ENCODE measurements at places on chromosomes 4 and X. TPM values are rescaled to one million over a fixed set of nuclear protein-coding genes. Genes with fewer than 3 reads are reported as not detected.

- no peaks in the 10 kb centered on the region for H3K36me3 ChIP-seq
- H3K4me3 ChIP-seq = no peak overlapping the region
- no peak for DNase-seq
- no peak overlapping the region for H3K27ac ChIP-seq
- no peaks in the 10 kb centered on the region for H3K4me1 ChIP-seq
These were observed 17.8 kb downstream of the IGSF1 start for GRCh38 chrX:131271274-131271673.

GRCh38 chr4:147101678-147102077, 156.0 kb upstream of the TTC29 start:
- no peaks in the 10 kb centered on the region for H3K36me3 ChIP-seq
- H3K27me3 ChIP-seq = peaks cover 4% of the 10 kb centered on the region
- H3K4me1 ChIP-seq = no peaks in the 10 kb centered on the region
- H3K27ac ChIP-seq = no peak overlapping the region

DNA sequence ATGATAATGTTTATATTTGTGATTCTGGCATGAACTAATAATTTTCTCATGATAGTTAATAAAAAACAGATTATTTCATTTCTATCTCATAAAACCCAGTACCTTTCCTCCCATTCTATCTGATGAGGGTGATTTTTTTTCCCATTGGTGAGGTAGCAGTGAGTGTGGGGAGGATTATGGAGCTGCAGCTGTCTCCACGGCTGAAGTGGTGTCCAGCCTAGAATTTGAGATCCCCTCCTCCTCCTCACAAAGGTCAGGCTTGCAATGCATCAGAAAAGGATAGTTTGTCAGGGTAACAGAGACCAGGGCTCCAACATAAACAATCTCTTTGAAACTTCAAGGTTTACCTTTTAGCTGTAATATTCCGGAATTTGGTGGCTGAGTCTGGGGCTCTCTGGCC, 60.9 kb downstream of the C4orf51 start:
- H3K36me3 ChIP-seq = no peaks in the 10 kb centered on the region
- H3K27me3 ChIP-seq = no peaks in the 10 kb centered on the region
- DNase-seq = no peak
- no peak overlapping the region for H3K27ac ChIP-seq

DNA sequence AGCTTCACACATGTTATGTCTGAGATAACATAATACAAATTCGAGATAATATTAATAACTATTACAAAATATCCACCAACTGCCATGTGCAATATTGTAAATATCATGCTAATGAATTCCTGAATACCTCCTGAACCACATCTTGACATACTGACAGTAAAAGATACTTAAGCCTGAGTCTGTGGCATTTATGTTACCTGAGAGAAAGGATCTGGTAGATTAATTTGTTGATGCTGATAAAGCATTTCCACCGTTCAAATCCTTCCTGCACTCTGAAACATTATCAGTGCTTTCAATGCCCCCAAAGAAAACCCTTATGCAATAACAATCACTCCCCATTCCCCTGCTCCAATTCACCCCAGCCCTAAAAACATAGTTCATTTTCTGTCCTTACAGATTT, 38.8 kb upstream of the ADGRA3 start:
- no peak for DNase-seq
- H3K4me1 ChIP-seq = no peaks in the 10 kb centered on the region
- H3K4me3 ChIP-seq = no peak overlapping the region
- H3K36me3 ChIP-seq = no peaks in the 10 kb centered on the region

FUNDC1 gene
- 6.4 TPM for total RNA-seq

- H3K27me3 ChIP-seq = no peaks in the 10 kb centered on the region
- DNase-seq = no peak
- H3K4me3 ChIP-seq = no peak overlapping the region
- no peaks in the 10 kb centered on the region for H3K4me1 ChIP-seq
- H3K36me3 ChIP-seq = no peaks in the 10 kb centered on the region
These were observed 74.7 kb downstream of the CEP44 start for GRCh38 chr4:174358410-174358809.

DNA sequence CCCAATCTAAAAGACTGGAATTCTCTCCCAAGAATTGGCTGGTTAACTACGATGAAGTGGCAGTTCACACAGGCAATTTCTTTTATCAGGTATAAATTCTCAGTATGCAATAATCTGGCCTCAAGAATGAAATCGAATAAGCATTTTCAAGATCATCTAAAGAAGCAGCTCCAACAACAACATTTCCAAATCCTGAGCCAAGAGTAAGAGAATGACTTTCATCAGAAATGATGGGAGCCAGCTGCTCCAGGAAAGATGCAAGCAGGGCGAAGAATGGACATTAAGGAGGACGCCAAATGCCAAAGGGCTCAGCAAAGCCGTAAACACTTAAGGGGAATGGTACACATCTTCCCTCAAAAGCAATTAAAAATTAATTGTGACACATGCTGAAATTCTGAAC, 12.0 kb downstream of the ADAMTS3 start:
- no peaks in the 10 kb centered on the region for H3K4me1 ChIP-seq
- DNase-seq = no peak
- H3K4me3 ChIP-seq = no peak overlapping the region
- H3K27ac ChIP-seq = no peak overlapping the region
- no peaks in the 10 kb centered on the region for H3K36me3 ChIP-seq

ARR3 gene
- not detected for total RNA-seq

SMS gene
- total RNA-seq = 27.2 TPM

- DNase-seq = no peak
- H3K4me1 ChIP-seq = no peaks in the 10 kb centered on the region
- H3K27me3 ChIP-seq = no peaks in the 10 kb centered on the region
- H3K36me3 ChIP-seq = no peaks in the 10 kb centered on the region
- no peak overlapping the region for H3K4me3 ChIP-seq
These were observed 26.7 kb downstream of the NR0B1 start for GRCh38 chrX:30282527-30282926.

EVC2 gene
- total RNA-seq = 1.1 TPM

- H3K36me3 ChIP-seq = no peaks in the 10 kb centered on the region
- no peak for DNase-seq
- no peaks in the 10 kb centered on the region for H3K27me3 ChIP-seq
These were observed 15.1 kb downstream of the ATP5ME start for GRCh38 chr4:658681-659667.

DNA sequence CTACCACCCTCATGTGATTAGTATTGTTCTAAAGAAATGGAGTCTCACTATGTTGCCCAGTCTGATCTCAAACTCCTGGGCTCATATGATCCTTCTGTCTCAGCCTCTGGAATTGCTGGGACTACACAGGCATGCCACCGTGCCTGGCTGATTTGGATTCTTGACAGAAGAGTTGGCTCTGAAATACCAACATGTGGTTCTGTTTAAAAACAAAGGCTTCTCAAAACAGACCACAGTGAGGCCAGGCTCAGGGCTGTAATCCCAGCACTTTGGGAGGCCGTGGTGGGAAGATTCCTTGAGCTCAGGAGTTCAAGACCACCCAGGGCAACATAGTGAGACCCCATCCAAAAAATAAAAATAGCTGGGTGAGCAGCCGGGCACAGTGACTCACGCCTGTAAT, 126.7 kb downstream of the DHRSX start:
- no peak overlapping the region for H3K27ac ChIP-seq
- H3K36me3 ChIP-seq = peaks cover 7% of the 10 kb centered on the region
- H3K27me3 ChIP-seq = no peaks in the 10 kb centered on the region
- H3K4me3 ChIP-seq = no peak overlapping the region
- no peak for DNase-seq

DNA sequence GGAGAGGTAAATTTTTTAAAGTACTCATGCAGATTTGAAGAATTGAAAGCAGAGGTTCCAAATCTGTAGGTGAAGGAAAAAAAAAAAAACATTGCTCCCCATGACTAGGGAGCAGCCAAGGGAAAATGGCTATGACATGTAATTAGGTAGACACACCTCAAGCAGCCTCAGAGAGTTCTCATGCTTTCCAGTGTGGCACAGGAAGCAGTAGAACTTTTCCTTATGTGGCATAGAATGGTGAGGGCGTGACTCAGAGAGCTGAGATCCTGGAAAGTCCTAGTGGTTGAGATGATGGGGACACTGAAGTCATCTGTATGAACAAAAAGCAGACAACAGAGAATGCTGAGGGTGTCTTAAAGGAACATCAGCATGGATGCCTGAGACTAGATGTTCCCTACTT, 148.6 kb upstream of the NWD2 start:
- H3K4me1 ChIP-seq = no peaks in the 10 kb centered on the region
- H3K27ac ChIP-seq = no peak overlapping the region
- no peak for DNase-seq
- no peaks in the 10 kb centered on the region for H3K36me3 ChIP-seq
- no peaks in the 10 kb centered on the region for H3K27me3 ChIP-seq
- H3K4me3 ChIP-seq = no peak overlapping the region

DNA sequence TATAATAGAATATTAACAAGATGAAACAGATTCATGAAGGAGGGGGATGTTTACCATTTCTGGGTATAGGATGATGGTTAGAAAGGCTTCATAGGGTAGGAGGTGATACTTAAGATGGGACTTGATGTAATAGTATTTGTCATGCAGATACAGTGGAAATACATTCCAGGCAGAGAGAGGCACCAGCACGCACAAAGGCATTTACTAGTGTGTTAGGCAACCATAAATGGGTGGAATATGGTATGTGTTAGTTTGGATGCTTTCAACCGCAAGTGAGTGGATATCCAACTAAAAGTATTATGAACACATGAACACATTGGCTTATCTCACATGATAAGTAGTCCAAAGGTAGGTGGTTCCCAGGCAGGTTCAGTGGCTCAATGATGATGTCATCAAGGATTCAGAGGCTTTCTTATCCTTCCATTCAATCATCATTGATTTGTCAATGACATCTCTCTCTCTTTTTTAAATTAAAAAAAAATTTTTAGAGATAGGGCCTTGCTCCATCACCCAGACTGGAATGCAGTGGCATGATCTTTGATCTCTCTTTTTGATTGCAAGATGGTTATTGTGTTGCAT, 12.7 kb upstream of the STARD8 start:
- H3K4me3 ChIP-seq = no peak overlapping the region
- no peaks in the 10 kb centered on the region for H3K27me3 ChIP-seq
- no peaks in the 10 kb centered on the region for H3K36me3 ChIP-seq
- H3K27ac ChIP-seq = no peak overlapping the region
- DNase-seq = no peak
- no peaks in the 10 kb centered on the region for H3K4me1 ChIP-seq

DNA sequence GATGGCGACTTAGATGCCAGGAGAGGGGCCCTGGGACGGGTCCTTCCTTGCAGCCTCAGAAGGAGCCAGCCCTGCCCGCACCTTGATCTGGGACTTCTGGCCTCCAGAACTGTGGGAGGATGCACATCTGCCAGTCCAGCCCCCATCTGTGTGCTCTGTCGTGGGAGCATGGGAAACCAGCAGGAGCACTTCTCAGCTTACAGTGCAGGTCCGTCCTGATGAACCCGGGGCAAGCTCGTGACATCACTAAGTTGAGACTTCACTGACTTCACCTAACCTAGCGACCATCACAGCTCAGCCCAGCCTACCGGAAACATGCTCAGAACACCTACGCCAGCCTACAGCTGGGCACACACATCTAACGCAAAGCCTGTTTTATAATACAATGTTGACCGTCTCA, 38.1 kb downstream of the ABLIM2 start:
- no peak overlapping the region for H3K27ac ChIP-seq
- no peak overlapping the region for H3K4me3 ChIP-seq
- DNase-seq = no peak
- H3K36me3 ChIP-seq = no peaks in the 10 kb centered on the region
- no peaks in the 10 kb centered on the region for H3K27me3 ChIP-seq

DNA sequence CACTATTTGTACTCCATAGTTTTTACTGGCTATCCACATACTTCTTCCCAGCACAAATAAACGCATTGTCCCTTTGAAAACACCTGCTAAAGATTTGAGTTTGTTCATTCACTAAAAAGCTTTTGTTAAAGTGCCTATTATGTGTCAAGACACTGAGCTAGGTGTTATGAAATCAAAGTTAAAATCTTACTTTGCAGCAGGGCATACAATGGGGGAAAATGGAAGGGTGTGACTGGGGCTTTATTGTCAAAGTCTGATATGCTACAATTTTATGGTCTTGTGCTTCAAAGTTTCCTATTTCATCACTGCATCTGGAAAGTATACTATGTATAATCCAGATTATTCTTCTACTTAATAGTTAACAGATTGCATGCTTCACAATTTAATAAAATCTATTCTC, 128.4 kb downstream of the PPP3CA start:
- H3K27me3 ChIP-seq = no peaks in the 10 kb centered on the region
- H3K4me1 ChIP-seq = peaks cover 8% of the 10 kb centered on the region
- no peaks in the 10 kb centered on the region for H3K36me3 ChIP-seq

DNA sequence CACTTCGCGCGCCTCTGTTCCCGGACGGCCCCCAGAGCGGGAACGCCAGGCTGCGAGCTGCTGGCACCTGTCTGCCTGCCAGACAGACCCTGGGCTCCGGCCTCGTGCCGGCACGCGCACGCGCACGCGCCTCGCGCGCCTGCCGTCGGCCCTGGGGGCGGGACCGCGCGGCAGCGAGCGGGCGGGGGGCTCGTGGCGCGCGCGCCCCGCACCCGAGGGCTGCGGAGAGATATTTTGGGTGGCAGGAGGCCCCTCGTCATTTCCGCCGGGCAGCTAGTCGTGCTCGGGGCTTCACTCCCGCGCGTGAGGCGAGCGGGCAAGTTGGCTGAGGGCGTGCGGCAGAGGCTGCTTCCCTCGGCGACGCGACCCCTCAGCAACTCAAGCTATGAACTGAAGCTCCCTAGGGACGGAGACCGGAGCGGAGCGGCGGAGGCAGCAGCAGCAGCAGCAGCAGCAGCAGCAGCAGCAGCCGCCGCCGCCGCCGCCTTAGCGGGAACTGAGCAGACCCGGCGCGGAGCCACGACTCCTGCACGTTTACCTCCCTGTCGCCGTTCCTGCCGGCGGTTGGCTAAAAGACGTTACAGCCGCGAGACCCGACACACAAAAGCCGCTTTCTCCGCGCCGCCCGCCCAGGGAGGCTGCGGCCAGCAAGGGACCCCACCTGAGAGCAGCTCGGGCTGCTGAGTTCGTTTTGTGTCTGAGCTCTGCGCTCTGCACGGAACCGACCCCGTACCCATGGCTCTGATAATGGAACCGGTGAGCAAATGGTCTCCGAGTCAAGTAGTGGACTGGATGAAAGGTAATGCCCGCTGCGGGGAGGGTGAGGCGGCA, at the start of gene CNKSR2:
Gene CNKSR2, plus strand, starts transcription at position 256 of the 831 bp plus-strand sequence. Its CDS starts 480 bp downstream, at position 736.
- DNase-seq = peak; percentile 87
- H3K4me3 ChIP-seq = peak within 1 kb of the TSS; percentile 81
- no peaks in the 10 kb centered on the region for H3K27me3 ChIP-seq

ANK2 gene
- total RNA-seq = 4.2 TPM

DNA sequence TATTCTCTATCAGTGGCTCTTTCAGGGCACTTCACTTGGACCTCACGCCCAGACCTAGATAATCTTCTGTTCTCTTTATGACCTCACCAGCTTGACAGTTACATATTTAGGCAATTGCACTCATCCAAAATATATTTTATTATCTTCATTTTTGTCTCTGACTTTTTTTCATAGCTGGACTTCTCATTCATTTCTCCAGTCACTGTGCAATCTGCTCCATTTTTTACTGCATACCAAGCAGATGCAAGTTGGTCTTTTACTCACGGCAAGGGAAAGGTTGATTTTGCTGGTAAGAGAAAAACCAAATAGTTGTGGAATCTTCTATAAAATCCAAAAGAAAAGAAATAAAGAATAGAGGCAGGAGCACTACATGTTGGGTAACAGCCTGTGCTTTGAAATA, 31.7 kb downstream of the MAD2L1 start:
- no peaks in the 10 kb centered on the region for H3K27me3 ChIP-seq
- no peaks in the 10 kb centered on the region for H3K4me1 ChIP-seq
- no peak for DNase-seq
- no peaks in the 10 kb centered on the region for H3K36me3 ChIP-seq
- H3K4me3 ChIP-seq = no peak overlapping the region

All from B cell (primary cell).